GM23338 (cell line): ENCODE measurements at places on chromosomes 7 and 10. TPM values are rescaled to one million over a fixed set of nuclear protein-coding genes. Genes with fewer than 3 reads are reported as not detected.

DNA sequence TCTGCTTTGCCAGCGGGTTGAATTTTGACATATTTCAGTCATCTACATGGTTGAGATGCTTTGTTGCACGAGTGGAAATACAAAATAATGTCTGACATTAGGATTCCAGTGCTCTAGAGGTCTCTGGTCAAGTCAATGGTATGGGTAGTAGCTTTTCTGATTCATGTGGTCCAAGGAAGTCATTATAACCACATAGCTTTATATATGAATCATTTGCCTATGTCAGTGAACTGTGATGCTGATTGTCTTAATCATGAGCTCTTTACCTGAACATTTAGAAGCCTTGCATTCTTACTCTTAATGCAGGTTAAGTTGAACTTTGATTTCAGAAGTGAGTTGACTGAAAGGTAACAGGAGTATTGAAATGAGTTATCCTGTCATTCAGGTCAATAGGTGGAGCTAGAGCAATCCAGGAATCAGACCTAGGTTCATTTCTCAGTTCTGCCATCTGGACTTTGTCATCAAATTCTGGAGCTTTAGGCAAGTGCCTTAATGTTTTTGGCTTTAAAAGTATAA, 3.3 kb downstream of the MAPK8 start:
- DNase-seq, result no peak

GRCh38 chr7:151139791-151140190, 27.7 kb downstream of the GBX1 start:
- no peak for DNase-seq

DNA sequence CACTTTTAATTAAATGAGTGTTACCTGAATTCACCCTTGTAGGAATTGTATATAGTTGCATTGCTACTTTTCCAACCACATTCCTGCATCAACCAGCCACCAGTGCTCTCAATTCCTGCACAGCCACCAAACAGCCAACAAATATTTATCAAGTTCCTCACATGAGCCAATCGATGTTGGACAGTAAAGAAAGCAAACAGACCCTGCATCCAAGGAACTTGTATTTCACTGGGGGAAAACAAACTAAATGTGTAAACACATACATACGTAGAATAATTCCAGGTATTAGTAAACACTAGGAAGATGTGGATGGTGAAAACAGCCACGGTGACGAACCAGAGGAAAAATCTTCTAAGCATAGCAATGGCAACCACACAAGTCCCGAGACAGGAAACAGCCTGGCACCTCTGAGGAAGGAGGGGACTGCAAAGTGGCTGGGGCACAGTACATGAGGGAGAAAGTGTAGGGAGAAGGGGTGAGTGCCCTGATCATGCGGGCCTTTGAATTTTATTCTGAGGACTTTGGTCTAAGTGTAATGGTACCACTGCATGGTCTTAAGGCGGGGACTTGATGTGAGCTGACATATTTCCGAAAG, 111.2 kb downstream of the XRCC2 start:
- DNase-seq, result no peak

Gene TMEM273
- not detected in 2 replicates for total RNA-seq
